ENCODE measurements at places on chromosomes 5 and 9. TPM values are rescaled to one million over a fixed set of nuclear protein-coding genes. Genes with fewer than 3 reads are reported as not detected.
A peak's percentile ranks its signal among the peaks of the same experiment; 100 is the strongest.

The RFX3 gene
- total RNA-seq, result 30.9 TPM

GRCh38 chr5:54904425-54904824 is 81.0 kb downstream of the ESM1 start:
- no peak for DNase-seq

DNA sequence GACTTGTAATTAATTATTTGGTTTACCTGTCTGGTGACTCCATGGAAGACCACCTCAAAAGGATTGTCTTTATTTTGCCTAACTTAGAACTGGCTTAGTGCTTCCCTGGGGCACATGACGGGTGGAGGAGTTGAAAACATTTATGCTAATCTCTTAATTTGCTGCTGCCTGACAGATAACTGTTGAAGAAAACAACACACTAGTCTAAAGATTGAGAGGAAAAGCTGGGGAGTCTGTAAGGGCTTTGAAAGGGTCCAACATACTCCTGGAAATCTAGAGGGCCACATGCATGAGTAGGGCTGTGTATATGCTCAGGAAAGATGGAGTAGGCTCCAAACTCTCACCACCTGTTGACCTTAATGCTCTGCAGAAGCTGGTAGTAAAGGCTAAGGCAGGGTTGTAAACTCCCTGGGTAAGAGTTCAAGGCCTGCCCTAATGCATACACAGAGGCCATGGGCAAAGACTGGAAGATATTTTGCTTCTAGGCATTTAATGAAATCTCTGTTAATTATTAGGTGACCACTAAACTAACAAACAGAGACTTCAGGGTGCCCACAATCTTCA is 40.7 kb downstream of the NR3C1 start:
- DNase-seq, result no peak

DNA sequence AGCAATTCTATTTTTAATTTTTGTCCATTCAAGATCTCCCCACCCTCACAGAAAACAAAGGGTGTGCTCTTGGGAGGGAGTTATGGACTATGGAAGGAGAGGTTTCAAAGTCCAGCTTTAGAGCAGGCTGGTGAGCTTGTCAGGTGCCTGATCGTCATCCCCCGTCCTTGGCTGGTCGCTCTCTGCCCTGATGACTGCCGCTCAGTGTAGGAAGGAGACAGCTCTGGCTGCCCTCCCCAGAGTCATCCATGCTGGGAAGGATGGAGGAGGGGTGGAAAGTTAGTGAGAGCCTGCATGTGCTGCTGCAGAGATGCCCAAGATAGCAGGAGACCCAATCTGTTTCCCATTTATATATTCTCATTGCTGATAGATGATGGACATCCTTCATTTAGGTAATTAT is 96.6 kb downstream of the NLN start:
- no peak for DNase-seq

- no peak for DNase-seq
Measured at GRCh38 chr9:127554966-127555839, 56.9 kb upstream of the STXBP1 start.

- no peak for DNase-seq
Measured at GRCh38 chr9:124254261-124254682, 3.5 kb upstream of the NEK6 start.

The NFIB gene
- total RNA-seq, result 85.3 TPM

GRCh38 chr5:158727771-158728311 is 371.9 kb downstream of the EBF1 start:
- peak; percentile 88 for DNase-seq

The SPINK13 gene
- not detected for total RNA-seq

DNA sequence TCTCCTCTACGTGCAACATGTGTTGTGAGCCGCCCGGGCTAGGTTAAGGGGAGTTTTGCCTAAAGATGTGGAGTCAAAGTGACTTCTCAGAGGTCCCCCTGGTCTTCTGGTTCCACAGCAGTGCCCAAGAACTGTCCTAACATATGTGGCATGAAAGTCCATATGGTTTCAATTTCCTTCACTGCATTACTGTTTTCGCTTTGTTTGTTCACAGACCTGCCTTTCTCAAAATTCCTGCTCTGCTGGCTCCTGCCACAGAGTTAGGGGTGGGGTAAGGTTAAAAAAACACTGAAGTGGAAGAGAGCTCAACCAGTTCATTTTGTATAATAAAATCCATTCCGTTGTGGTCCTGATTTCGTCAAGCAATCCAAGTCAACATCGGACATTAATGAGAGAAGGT is 289.4 kb downstream of the DMAC1 start:
- no peak for DNase-seq

DNA sequence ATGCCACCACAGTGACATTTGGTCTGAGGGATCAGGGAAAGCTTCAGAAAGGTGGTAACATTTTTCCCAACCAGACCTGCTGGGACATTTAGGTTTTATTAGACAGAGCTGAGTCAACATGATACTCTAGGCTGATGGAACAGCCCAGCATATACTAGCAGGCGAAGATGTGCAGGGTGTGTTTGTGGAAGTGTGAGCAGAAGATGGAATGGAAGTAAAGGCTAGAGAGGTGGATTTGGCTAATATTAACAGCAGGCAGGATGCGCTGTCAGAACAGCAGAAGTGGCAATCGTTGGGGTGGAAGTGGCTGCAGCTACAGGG is 340.6 kb downstream of the ASTN2 start:
- no peak for DNase-seq

Measured in uterus (tissue), 4 donors.